ENCODE measurements at places on chromosomes 7 and 10.

DNA sequence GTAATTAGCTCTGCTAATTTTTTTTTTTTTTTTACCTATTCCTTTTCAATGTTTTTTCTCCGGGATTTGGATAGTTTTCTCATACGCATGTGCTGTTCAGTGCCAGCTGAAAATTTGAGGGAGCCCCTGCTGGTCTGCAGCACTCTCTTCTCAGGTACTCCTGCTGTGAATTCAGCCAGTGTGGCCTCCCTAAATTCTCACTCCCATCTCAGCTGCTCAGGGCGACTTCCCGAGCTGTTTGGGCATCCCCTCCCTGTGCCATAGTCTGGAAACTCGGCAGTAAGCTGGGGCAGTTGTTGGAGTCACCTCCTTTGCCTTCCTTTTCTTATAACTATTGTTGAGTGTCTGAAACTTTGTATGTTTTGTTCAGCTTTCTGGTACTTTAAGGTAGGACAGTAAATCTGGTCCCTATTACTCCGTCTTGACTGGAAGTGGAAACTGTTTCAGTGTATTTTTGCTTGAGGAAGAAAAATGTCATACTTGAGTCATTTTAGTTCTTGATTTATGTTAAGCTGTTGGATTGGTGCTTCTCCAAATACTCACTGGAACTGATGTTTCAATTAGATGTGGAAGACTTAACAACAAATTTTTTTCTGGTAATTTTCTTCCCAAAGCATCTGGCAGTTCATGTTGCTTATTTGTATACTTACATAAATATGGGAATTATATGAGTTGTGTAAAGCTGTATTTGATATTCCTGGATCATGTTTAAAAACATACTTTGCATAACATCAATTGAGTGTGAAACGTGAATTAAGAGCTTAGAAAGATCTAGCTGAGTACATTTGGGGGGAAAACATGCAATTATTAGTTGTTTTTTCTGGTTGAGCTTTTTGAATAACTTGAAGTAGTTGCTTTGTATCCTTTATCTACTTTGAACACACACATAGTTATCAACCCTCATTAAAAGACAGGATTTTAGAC, 33.7 kb downstream of the MINPP1 start:
- no peak for DNase-seq

GRCh38 chr10:126397640-126398382, 9.5 kb upstream of the ADAM12 start:
- DNase-seq, result no peak

DNA sequence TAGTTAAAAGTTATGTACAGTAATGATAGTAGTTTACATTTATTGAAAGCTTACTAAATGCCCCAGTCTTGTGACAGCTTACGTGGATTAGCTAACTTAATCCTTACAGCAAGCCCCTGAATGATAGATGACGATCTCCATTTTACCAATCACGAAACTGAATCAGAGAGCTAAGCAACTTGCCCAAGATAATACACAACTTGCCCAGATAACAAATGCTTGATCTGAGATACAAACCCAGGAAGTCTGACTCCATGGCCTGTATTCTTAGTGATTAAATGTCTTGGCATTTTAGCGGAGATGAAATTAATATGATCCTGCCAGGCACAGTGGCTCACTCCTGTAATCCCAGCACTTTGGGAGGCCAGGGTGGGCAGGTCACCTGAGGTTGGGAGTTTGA, 46.9 kb upstream of the FMC1 start:
- no peak for DNase-seq

GRCh38 chr10:127997937-127998336, 91.0 kb downstream of the PTPRE start:
- DNase-seq, result no peak

DNA sequence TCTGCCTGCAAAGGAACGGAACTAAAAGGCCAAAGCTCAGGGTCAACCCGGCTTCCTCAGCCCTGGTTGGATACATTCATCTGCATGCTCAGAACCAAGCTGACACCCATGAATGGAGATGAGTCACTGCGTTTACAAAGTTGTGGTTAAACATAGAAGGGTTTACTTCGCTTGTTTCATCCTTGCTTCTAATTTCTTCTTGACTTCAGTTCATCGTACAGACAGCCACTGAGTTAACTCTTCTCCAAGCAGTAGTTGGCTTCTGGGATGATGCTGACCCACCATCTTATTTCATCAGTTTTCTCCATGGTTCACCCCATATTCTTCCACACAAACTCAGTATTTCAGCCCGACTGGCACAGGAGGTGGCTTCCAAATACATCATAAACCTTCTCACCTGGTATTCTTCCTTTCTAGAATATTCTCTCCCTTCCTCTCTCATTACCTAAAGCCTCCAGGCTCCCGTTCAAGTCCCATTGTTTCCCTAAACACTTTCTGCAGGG, 166.3 kb upstream of the RNF32 start:
- DNase-seq, result no peak

DNA sequence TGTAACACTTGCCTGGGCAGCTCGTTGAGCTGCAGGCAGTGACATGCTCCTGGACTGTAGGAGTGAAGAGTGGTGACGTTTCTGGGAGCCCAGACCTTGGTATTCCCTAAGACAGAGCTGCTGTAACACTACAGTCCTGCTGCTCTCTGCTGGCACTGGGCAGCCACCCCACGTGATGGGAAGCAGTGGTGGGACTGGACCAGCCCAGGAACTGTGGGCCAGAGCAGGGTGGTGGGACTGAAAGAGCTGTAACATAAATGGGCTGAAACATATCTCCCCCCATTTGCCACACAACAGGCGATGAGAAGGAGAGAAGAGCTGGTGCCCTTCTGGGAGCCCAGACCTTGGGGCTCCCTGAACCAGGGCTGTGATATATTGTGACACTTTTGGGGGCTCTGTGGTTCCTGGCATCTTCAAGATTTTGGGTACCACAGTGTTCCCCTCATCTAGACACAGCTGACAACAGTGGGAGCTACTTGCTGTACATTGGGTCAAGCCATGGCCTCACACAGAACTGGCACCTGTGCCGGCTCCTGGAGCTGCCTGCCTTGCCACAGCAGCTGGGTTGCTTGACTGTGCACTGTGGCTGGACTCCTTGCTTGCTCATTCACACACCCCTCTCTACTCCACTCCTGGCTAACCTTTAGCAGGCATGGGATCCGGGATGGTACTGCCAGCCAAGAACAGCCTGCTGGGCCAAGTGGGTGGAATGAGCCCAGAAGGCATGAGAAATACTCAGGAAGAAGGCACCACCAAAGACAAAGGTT, 161.3 kb upstream of the PCDH15 start:
- DNase-seq, result no peak

DNA sequence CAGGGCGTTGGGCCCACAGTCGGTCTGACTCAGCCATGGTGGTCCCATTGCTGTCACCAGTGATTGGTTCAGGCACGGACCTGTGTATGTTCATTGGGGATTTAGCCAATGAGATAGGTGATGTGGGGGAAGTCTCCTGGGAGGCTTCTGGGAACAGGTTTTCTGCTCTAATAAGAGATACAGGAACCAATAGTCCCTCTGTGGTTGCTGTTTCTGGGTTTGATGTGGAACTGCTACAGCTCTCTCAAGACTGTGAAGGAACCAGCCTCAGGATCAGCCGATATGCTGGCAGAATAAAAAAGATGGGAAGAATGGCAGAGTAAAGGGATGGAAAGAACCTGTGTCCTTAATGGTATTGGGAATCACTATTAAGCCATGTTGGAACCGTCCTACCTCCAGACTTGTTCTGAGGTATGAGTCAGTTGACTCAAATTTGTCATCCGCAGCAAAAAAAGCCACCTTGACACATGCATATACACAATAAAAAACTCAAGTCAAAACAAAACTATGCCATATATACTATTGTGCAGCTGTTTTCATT, 70.6 kb downstream of the MCMBP start:
- no peak for DNase-seq

DNA sequence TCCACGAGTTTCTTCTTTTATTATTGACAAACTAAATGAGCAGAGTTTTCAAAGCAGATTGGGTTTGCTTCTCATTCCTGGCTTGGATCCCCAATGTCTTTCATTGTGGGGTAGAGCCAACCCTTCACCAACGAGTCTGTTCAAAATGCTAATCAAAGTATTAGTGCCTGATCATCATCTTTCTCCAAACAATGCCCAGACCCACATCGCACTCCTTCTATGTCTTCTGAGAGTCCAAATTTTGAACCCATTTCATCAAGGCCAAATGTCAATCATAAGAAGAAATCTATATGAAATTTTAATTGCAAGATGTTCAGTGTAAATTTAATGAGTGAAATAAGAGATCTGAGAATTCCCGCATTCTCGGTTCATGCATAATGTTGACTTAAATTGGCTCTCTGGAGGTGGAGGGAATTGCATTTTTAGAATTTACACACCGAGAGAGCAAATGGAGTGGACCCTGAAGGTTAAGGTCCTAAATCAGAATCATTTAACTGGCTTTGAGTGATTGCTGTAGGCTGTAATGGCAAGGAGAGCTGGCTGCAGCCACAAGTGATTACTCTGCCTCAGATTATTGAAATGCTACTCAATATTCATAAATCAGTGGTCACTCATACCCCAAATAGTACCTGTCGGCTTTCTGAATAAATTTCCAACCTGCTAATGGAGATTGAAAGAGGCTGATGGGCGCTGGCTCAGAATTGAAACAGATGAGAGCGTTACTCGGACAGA, 602.9 kb downstream of the TYW1 start:
- DNase-seq, result no peak

GRCh38 chr7:110591341-110591740, 499.6 kb upstream of the LRRN3 start:
- no peak for DNase-seq

DNA sequence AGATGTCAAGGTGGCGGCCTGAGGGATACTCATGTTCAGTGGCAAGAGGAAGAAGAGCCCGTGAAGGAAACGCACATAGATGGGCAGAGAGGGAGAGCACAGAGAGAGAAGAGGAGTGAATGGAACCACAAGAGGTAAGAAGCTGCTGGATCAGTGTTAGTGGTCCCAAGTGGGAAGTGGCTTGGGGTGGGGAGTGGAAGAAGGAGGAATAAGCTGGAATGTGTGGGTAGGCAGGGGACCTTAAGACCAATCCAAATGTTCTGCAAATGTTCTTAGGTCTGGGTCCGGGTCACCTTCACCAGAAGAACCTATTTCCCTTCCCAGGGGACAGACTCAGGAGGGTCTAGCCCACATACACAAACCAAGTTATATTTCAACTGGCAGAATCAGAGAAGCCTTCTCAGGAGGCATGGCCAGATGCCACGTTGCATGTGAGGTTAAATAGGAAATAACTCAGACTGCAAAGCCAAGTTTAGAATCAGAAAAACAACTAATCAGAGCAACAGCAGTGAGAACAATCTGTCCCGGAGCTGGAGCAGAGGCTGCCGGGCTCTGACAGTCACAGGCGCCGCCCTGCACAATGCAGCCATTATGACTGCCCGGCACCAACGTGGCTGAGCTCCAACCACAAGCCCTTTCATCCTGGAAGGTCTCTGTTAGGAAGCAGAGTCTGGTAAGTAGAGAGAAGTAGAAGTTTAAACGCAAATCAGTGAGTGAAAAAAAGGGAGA, 78.6 kb upstream of the ARMC3 start:
- DNase-seq, result peak; percentile 63

- DNase-seq, result no peak
Observed at GRCh38 chr10:14235566-14236195, 95.0 kb downstream of the FRMD4A start.

GRCh38 chr10:128109707-128110106, 16.5 kb downstream of the MKI67 start:
- no peak for DNase-seq

DNA sequence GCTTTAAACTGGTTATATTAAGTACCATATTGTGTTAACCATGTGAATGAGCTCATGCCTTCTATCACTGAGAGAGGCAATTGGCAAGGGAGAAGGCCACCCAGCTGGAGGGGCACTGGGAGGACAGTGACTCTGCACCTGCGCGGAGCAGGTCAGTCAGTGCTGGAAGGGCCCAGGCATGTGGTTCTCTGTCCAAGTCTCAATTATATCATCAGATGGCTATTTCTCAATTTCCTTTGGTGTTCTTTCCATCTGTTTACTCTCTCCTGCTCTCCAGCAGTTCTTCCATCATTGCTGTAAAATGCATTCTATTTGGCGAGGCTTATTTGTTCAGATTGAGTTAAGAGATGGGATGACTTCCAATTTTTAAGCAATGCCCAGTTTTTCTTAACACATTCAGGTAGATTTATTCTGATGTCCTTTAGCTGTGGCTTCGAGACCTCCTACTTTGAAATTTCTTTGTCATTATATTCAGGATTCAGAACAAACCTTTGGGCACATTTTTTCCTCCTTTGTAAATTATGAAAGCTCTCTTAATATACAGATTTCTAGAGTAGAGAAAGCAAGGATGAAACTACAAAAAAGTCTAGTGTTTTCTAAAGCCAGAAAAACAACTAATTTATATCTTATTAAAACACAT, 159.3 kb downstream of the BMPER start:
- peak; percentile 74 for DNase-seq

DNA sequence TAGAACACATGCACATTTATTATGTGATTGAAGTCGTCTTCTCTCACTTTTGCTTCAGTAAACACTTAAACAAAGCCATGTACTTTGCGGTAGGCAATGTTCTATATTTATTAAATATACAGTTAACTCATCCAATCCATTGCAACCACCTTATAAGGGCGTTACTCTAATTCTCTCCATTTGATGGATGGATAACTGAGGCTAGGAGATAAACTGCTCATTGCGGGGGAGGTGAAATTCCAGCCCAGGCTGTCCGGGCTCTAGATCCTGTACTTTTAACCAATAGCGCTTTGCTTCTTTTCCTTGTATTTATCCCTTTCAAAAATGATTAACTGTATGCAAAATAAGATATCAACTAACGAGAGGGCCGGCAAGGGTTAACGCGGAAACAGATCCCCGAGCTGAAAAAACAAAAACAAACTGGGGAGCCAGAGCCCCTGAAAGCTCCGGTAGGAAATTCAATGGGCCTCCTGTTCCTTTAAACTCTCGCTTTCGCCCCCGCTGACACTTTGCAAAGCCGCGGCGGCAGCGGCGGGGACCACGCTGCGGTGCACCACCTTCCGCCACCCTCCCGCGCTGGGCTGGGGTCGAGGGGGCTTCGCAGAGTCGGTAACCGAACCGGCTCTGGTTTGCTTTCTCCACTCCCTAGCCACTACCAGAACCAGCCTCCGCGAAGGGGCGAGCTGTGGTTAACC, 1.0 kb upstream of the PLXDC2 start:
- no peak for DNase-seq

GRCh38 chr10:63554657-63555056, 33.5 kb downstream of the REEP3 start:
- no peak for DNase-seq

DNA sequence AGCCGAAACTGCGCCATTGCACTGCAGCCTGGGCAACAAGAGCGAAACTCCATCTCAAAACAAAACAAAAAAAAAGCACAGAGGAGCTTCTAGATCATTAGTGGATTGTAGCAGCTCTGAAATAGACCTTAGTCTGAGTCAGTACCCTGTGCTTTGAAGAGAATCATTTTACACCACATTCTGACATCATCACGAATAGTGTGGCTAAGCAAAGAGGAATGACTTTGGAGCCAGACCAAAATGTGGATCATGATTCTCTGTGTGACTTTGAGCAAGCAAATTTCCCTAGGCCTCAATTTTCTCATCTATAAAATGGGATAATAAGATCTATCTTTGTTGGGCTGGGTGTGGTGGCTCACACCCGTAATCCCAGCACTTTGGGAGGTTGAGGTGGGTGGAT, 618.9 kb downstream of the CALN1 start:
- no peak for DNase-seq
